GM12891 (cell line): ENCODE measurements at places on chromosomes 7 and 10.

DNA sequence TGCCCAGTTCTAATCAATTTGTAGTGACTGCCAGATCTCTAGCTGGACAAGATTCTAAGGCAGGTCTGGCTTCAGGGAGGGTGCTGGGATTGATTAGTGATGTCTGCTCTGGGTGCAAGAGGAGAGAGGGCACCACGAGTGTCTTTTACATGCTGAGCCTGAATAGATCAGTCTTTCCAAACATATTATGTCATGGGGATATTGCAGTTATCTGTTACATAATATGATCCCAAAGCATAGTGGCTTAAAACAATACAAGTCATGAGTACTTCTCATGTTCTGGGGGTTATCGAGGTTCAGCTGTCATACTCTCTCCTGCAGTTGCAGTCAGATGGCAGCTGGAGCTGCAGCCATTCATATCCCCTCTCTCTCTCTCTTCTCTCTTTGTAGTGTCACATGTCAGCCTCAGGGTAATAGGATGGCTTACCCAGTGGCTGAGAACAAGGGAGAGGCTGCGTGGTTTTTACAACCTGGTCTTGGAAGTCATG, 26.0 kb downstream of the SLC29A3 start:
- DNase-seq = no peak

DNA sequence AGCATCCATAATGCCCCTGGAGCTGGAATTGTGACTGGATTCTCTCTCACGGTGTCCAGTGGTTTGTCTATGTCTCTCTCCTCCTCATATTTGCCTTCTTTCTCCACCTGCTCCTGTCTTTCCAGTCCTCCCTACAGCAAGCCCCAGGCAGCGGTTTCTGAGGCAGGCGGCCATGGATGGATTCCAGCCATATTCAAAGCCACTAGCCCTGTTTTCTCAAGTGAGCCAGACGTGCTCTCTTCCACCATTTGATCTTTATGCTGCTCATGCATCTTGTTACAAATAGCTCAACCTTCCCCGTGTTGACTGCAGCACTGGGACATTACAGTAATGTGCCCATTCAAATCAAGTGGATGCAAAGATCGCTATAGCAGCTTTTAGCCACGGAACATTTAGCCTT, 387.2 kb upstream of the PODXL start:
- DNase-seq = no peak

DNA sequence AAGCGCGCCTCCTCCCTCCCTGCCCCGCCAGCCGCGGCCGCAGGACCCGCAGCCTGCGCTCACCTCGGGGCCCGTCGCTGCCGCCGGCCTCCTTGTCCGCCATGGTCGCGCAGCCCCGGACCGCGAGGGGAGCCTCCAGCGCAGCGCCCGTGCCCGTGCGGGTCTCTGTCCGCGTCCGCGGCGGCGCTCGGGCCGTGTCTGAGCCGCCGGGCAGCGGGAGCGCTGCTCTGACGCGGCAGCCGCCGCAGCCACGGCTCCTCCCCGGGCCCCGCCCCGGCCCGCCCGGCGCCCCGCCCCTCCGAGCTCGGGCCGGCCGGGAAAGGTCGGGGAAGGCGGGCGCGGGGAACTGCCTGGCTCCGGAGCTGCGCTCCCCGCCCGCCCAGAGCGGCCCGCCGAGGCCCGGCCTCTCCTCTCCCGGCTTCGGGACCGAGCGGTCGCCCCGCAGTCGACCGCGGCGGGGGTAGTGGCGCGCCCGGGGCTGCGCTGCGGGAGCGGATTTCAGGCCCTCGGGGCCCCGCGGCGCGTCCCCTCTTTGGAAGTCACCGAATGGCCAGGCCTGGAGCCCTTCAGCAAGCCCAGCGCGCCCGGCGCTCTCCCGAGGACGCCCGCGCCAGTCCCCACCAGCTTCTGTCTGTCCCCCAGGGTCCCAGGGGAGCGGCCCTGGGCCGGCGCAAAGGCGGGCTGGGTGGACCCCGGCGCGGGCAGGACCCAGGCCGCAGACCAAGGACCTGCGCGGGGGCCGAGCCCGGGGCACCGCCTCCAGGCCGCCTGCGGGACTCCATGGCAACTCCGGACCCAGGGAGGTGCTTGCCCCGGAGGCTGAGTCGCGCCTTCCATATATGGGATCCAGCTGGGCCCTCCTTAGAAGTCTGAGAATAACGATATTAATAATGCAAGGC, at the start of gene HSPA12A:
Gene HSPA12A (minus strand): TSS at position 200 of the 899 bp plus-strand sequence. CDS start 97 bp downstream, at position 103.
- peak; percentile 87 for DNase-seq

GRCh38 chr10:98033515-98033914, 3.1 kb upstream of the CRTAC1 start:
- no peak for DNase-seq

GRCh38 chr7:18974803-18975202, 142.6 kb downstream of the TWIST1 start:
- DNase-seq = no peak

DNA sequence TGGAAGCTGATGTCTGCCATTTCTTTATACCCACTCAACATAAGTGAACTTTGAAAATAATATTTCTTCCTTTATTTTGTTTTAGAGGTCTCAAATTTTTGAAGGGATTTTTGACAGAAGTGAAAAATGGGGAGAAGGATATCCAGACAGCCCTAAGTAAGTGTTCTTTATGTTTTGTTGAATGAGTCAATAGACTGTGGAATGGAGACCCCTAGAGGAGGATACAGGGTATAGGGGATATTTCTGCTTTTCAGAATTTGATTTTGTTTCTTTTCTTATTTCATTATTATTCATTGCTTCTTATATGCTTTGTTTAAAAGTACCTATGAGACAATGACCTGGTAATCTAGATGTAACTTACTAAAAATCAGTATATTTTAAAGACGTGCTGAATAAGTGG, 34.4 kb downstream of the PLEKHA8 start:
- DNase-seq = peak; percentile 18

GRCh38 chr10:126215746-126216631, 172.3 kb downstream of the ADAM12 start:
- DNase-seq = no peak
